Stimulated activated CD4-positive, alpha-beta T cell treated with anti-CD3 and anti-CD28 coated beads, Interleukin-1b, Interleukin-23, amount 100 ng/mL, for 1 hour (primary cell): ENCODE measurements at places on chromosomes 2 and 18.

GRCh38 chr2:126950504-126950903 lies 51.8 kb downstream of the TEX51 start:
- no peak for DNase-seq

DNA sequence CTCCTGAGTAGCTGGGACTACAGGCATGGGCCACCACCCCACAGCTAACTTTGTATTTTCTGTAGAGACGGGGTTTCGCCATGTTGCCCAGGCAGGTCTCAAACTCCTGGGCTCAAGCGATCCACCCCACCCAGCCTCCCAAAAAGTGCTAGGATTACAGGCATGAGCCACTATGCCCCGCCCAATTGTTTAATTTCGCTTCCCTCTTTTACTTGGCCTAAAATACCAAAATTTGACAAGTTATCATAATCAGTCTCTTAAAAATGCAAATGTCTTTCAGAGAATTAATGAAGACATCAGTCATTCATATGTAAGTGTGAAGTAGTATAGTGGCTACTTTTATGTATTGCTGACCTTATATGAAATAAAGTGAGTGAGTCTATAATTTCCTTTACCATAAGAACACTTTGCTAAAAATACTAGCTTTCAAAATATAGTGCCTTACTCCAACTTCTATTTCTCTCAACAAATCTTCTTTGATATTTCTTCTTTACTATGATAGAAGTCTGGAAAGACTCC lies 9.8 kb downstream of the FBXO11 start:
- no peak for DNase-seq

- DNase-seq: no peak
Observed at GRCh38 chr2:213238753-213239495, 45.3 kb upstream of the SPAG16 start.

- no peak for DNase-seq
Observed at GRCh38 chr2:211390536-211391188, 834.3 kb downstream of the CPS1 start.

DNA sequence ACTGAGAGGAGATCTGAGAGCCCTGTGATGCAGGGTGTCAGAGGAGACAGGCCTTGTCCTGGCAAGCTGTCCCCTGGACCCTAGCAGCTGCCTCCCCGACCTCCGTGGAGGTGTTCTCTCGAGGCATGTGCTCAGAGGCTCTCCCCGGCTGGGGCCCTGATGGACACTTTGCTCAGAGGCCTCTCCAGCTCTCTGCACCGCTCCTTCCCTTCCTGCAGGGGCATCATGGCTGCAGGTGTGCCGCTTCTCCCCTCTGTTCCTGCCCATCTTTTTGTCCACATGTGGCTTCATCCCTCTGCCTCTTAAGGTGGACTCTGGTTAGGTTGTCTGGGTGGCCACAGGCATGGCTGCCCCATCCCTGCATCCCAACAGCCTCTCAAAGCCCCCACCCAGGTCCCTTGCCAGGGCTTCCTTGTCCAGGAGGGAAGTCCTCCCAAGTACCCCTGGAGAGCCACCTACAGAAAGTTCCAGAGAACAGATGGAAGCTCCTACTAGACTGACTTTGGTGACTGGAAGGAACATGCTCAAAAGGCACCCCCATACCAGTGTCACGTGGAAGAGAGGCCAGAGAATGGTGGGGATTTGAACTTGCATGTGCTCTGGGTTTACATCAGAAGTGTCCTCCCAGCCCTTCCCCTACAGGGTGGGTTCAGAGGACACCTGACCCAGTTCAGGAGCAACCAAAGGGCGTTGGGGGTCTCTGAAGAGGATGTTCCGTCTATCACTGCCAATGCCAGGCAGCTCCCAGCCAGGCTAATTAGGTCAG lies 120.4 kb downstream of the KLHL29 start:
- DNase-seq: no peak

DNA sequence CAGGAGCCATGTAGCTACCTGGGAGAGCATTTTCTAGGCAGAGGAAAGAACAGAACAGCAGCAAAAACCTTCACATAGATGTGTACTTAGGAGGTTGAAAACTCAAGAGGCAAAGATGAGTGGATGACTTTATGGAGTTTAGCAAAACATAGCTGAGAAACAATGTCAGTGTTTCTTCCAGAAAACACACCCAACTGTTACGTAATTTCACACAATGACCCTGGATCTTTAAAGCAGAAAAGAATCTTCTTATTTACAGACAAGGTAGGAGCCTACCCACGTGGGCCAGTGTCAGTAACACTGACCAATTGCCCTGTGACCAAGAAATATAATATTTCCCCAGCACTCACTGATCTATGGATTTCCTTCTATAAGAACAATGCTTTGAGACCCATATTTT lies 254.6 kb downstream of the CDH20 start:
- no peak for DNase-seq

- no peak for DNase-seq
Observed at GRCh38 chr2:216151313-216152025, 42.3 kb downstream of the XRCC5 start.

DNA sequence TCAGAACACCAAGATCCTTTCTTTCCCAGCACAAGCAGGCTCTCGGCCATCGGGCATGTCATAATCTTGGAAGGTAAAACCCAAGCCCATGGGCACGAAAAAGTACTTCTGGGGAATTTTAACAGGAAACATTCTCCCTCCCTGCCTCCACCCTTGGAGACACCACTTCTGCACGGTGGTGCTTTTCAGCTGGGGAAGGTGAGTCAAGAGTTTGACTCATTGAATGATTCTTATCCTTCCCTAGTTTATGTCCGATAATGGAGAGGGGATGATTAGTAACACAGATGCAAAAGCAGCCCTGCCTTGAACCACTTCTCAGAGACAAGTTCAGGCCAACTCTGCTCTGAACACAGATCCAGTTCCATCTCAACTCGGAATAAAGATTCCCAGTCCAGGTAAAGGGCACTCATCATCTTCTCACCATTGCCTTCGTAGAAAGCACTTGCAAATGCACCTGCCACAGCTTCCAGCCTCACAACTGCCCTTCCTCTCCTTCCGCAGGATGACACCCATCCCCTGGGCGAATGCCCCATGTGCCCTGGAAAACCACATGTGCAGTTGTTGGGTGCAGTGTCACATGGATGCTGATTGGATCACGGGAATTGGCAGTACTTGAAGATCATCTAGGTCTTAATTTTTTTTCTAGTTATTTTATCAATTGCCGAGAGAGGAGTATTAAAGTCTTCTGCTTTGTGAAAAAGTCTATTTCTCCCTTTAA lies 136.2 kb downstream of the PXDN start:
- DNase-seq: no peak

DNA sequence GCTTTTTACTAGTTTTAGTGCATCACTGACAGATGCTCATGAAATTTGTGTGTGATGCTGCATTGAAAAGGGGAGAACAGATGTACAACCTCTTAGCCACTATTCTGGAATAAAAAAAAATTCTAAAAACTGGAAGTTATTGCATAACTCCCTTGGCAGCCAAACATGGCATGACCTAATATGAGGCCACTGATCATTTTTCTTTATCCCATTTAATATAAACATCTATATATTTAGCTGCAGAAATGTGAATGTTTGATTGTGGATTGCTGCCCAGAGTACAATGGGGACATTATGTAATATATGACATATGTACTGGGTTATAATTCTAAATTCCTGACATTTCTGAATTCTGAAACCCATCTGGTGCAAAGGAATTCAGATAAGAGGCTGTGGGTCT lies 86.5 kb downstream of the CDCA7 start:
- no peak for DNase-seq

DNA sequence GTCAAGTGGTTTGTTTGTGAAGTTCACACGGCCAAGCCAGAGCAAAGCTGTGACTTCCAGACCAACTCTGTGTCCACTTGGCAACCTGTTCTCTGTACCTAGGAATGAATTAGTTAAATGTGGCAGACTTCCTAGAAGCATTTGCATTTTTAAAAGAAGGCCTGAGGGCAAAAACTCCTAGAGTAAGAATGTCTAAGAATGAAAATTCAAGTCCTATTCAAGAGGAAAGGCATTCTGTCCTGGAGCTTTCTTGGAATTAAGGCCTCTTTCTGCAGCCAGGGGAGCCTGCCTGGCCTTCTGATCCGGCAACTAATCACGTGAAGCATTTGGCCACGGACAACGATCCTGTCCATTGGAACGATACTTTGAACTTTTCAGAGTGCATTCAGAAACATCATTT lies 155.0 kb downstream of the SETBP1 start:
- DNase-seq: no peak

DNA sequence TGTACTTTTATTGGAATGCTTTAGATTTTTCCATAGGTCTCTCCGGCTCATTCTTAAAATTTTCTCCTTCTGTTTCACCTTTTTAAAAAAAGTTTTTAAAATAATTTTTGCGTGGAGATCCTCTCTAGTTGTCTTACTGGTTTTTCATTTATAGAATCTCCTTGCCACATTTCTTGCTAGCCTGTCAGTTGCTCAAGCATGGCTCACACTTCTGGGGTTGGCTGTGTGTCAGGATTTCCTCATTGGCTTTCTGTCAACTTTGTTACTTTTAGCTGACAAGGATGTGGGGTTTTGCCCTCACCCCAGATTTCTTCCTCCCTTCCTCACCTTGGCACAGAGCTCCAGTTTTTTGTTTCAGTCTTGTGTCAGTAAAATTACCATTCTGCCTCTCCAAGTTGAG lies 124.6 kb downstream of the ZNF407 start:
- DNase-seq: no peak

- no peak for DNase-seq
Observed at GRCh38 chr2:179348906-179349305, 84.3 kb upstream of the SESTD1 start.

DNA sequence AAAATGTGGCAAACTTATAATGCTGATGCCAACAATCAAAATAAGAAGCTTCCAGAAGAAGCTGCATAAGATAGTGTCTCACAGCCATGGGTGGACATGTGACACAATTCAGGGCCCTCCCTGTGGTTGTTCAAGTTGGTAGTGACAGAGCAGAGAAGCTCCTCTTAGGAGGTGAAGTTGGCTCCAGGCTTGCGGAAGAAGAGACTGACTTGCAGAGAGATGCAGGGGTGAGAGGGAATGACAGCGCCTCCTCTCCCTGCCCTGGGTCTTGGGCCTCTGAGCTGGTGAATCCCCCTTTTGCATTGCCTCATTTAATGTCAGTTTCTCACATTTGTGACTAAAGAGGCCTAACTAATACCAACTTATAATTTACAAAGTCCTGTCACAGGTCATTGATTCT lies 23.0 kb upstream of the RHOB start:
- DNase-seq: no peak

GRCh38 chr2:200297989-200298388 lies 8.5 kb upstream of the SPATS2L start:
- no peak for DNase-seq

- no peak for DNase-seq
Observed at GRCh38 chr2:14199040-14199439, 433.5 kb upstream of the LRATD1 start.

GRCh38 chr2:70870790-70871189 lies 35.2 kb upstream of the CD207 start:
- no peak for DNase-seq

GRCh38 chr18:44599412-44599811 lies 81.3 kb upstream of the SETBP1 start:
- DNase-seq: no peak

DNA sequence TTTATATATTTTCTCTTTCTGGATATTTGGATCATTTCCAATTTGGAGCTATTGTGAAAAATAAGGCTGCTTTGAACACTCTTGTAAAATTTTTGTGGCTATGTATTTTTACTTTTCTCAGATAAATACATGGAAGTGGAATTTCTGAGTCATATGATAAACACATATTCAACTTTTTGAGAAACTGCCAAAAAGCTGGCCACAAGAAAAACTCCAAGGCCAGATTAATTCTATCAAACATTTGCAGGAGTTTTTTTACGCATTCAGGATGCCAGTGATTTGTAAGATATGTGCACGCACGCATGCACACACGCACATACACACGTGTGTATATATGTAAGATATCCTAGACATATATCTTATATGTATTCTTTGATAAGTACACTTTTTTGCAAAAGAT lies 477.5 kb upstream of the SPHKAP start:
- DNase-seq: no peak

DNA sequence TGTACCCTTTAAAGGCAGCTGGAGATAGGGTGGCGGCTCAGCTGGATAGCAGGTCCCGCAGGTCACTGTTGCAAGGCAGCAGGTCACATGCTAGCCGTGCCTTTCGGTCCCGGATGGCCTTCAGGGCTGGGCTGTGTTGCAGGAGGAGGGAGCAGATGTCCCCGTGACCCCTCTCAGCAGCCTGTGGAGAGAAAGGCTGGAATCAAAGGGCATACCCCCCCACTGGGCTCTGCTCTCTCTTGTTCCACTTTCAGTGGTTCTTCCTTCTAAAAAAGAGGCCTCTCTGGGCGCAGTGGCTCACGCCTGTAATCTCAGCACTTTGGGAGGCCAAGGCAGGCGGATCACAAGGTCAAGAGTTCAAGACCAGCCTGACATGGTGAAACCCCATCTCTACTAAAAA lies 4.4 kb upstream of the ANKRD23 start:
- DNase-seq: no peak

DNA sequence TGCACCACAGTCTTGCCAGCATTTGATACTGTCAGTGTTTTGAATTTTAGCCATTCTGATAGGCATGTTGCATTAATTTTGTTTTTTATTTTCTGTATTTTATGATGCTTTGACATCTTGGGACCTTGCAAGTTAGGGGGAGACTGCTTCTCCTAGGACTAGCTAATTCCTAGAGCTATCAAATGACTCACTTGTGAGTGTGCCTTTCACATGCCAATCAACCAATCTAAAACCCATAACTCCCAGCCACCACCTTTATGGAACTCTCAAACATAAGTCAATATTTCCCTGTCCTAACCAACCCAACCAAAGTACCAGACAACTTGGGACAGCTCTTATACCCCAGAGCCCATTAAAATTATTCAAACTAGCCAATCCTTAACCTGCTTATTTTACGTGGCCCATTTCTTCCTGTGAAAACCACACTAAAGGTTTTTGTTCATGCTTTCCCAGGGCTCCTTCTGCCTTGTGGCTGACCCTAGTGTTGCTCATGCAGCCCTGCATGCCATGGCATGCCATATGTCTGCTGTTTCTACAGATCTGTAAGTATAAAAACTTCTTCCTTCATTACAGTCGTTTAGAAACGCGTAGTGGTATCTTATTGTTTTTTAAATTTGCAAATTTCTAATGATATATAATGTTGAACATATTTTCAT lies 230.1 kb downstream of the GPD2 start:
- DNase-seq: no peak

GRCh38 chr2:150212722-150213171 lies 274.7 kb downstream of the RND3 start:
- DNase-seq: no peak

GRCh38 chr2:8676921-8677645 lies 4.8 kb upstream of the ID2 start:
- no peak for DNase-seq

DNA sequence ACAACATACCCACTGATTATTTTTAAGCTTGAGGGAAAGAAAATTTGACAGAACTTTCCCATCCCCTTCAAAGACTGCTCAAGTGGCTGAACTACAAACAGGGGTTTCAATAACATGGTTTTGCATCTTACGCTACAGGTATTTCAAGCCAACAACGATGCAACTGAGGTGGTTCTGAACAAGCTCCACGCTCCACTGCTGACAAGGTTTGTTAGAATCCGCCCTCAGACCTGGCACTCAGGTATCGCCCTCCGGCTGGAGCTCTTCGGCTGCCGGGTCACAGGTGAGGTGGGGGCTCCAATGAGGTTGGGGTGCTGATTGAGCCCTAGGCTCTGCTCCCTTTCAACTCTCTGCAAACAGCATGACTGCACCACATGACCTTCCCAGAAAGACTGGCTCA lies 58.1 kb downstream of the NRP2 start:
- no peak for DNase-seq
